Effector memory CD8-positive, alpha-beta T cell (primary cell): ENCODE measurements at places on chromosomes 7 and 10.

- H3K36me3 ChIP-seq: peaks cover 33% of the 10 kb centered on the region
- no peaks in the 10 kb centered on the region for H3K27me3 ChIP-seq
- DNase-seq: no peak
- peak within 1 kb of the TSS; percentile 98 for H3K27ac ChIP-seq
- H3K4me3 ChIP-seq: peak within 1 kb of the TSS; percentile 92
- H3K4me1 ChIP-seq: peaks cover 23% of the 10 kb centered on the region
Observed at GRCh38 chr7:93148144-93148543, at the start of gene SAMD9L. SAMD9L (minus strand) TSS chr7:93148385; CDS start chr7:93135971, 12,414 bp downstream.

GRCh38 chr7:284762-285722 is 4.9 kb upstream of the FOXL3 start:
- no peak overlapping the region for H3K27ac ChIP-seq
- peaks cover 62% of the 10 kb centered on the region for H3K27me3 ChIP-seq
- DNase-seq: no peak

- no peak for DNase-seq
- H3K27ac ChIP-seq: no peak overlapping the region
- H3K36me3 ChIP-seq: peaks cover 3% of the 10 kb centered on the region
- peaks cover 16% of the 10 kb centered on the region for H3K4me1 ChIP-seq
- no peak overlapping the region for H3K4me3 ChIP-seq
Observed at GRCh38 chr10:50373821-50374501, 122.6 kb upstream of the ASAH2 start.

- H3K36me3 ChIP-seq: no peaks in the 10 kb centered on the region
- no peak overlapping the region for H3K4me3 ChIP-seq
- no peak for DNase-seq
- H3K27ac ChIP-seq: no peak overlapping the region
Observed at GRCh38 chr7:143487061-143487460, 9.4 kb downstream of the TAS2R41 start.

GRCh38 chr10:93434991-93435491 is 47.1 kb downstream of the MYOF start:
- no peaks in the 10 kb centered on the region for H3K36me3 ChIP-seq
- H3K4me1 ChIP-seq: no peaks in the 10 kb centered on the region
- H3K27me3 ChIP-seq: peaks cover under 1% of the 10 kb centered on the region

GRCh38 chr7:106863274-106863997 is 1.6 kb upstream of the PIK3CG start:
- peak overlapping the region; percentile 86 for H3K27ac ChIP-seq
- peak overlapping the region; percentile 87 for H3K4me3 ChIP-seq
- H3K4me1 ChIP-seq: peaks cover 53% of the 10 kb centered on the region
- no peak for DNase-seq
- peaks cover 24% of the 10 kb centered on the region for H3K36me3 ChIP-seq

GRCh38 chr10:119786117-119786769 is 60.4 kb downstream of the INPP5F start:
- H3K4me1 ChIP-seq: peaks cover 16% of the 10 kb centered on the region
- H3K27me3 ChIP-seq: no peaks in the 10 kb centered on the region
- no peak overlapping the region for H3K4me3 ChIP-seq
- H3K36me3 ChIP-seq: no peaks in the 10 kb centered on the region
- no peak overlapping the region for H3K27ac ChIP-seq
- no peak for DNase-seq

GRCh38 chr7:155722118-155722517 is 77.7 kb downstream of the RBM33 start:
- H3K36me3 ChIP-seq: peaks cover 33% of the 10 kb centered on the region
- H3K4me3 ChIP-seq: no peak overlapping the region
- H3K27ac ChIP-seq: peak overlapping the region; percentile 53

- no peak for DNase-seq
- no peak overlapping the region for H3K4me3 ChIP-seq
- no peaks in the 10 kb centered on the region for H3K36me3 ChIP-seq
- H3K4me1 ChIP-seq: peaks cover 12% of the 10 kb centered on the region
Observed at GRCh38 chr10:15214237-15214636, 45.7 kb upstream of the NMT2 start.

DNA sequence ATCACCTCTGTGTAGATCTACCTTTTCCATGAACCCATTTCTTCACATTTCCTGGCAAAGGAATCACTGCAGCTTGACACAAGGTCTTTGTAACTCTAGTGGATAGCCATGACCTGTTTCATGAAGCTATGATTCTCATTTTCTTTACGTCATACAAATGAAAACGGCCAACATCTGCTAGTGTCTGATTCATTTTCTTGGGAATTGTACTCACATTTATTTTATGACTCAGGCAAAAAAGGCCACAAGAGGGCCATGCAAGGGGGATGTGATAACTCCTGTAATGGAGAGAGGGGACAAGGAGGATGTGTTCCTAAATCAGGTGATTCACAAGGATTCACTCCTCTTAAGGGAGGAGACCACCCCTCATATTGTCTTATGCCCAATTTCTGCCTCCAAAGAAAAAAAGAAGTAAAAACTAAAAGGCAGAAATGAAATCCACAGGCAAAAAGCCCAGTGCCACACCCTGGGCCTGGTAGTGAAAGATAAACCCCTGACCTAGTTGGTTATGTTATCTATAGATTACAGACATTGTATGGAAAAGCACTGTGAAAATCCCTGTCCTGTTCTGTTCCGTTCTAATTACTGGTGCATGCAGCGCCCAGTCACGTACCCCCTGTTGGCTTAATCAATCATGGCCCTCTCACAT is 249.9 kb downstream of the IPMK start:
- DNase-seq: no peak
- H3K4me3 ChIP-seq: no peak overlapping the region
- H3K27me3 ChIP-seq: no peaks in the 10 kb centered on the region
- H3K27ac ChIP-seq: no peak overlapping the region
- H3K36me3 ChIP-seq: no peaks in the 10 kb centered on the region

DNA sequence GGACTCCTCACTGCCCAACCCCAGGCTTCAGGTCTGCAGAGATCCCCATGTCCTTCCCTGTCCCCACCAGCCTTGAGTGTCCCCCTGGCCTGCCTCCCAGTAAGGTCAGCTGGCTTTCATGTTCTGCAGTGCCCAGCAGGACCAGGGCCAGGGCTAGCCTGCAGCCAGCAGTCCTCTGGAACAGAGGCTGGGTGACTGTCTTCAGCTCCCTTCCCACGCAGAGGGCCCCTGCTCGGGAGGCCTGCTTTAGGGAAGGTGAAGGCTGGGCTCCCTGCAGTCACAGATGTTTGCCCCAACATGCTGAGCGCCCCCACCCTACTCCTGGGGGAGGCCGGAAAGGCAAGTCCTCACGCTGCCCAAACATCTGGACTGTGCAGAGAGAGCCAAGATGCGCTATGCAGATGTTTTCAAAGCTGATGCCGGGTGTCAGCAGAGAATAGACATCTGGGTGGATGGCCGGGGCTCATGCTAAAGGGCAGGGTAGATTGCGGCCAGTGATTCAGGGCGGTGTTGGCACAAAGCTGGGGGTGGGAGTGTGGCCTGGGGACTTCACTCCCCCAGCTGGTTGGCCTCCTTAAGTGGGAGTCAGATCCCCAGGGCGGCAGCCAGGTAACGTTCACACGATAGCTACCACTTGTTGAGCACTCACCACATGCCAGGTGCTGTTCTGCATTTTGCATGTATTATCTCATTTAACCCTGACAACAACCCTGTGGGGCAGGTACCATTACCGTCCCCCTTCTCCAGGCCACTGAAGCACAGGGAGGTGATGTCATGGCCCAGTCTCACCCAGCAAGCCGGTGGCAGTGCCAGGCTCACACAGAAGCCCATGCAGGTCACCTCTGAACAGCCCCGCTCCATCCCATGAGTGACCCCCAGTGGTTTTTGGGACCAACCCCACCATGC is 71.2 kb upstream of the COL13A1 start:
- H3K36me3 ChIP-seq: no peaks in the 10 kb centered on the region
- peaks cover 14% of the 10 kb centered on the region for H3K4me1 ChIP-seq
- no peak overlapping the region for H3K4me3 ChIP-seq
- H3K27me3 ChIP-seq: peaks cover 50% of the 10 kb centered on the region

GRCh38 chr7:22864301-22864700 is 41.7 kb upstream of the TOMM7 start:
- no peaks in the 10 kb centered on the region for H3K27me3 ChIP-seq
- peaks cover 7% of the 10 kb centered on the region for H3K36me3 ChIP-seq
- no peak overlapping the region for H3K27ac ChIP-seq
- H3K4me1 ChIP-seq: peaks cover 4% of the 10 kb centered on the region
- no peak overlapping the region for H3K4me3 ChIP-seq

GRCh38 chr7:25662841-25663800 is 434.8 kb upstream of the NPVF start:
- H3K4me3 ChIP-seq: no peak overlapping the region
- no peak overlapping the region for H3K27ac ChIP-seq
- DNase-seq: no peak
- H3K27me3 ChIP-seq: peaks cover 33% of the 10 kb centered on the region

- no peaks in the 10 kb centered on the region for H3K4me1 ChIP-seq
- H3K27ac ChIP-seq: no peak overlapping the region
- no peaks in the 10 kb centered on the region for H3K36me3 ChIP-seq
Observed at GRCh38 chr7:17678896-17679295, 261.4 kb downstream of the SNX13 start.

DNA sequence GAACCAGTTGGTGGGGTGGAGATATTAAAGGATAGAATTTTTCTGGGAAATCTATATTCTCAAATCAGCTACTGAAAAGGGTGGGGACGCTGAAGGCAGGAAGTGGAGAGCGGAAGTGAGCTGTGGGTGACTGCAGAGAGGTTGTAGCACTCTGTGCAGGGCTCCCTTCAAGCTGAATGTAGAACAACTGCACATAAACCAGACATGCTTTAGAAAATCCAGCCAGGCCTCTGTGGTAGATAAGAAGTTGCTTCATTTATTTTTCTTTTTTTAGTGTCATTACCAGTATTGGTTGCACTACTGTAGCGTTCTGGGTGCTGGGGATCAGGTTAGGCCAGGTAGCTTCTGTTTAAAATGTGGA is 127.8 kb downstream of the CELF2 start:
- H3K36me3 ChIP-seq: peaks cover 27% of the 10 kb centered on the region
- H3K27ac ChIP-seq: peak overlapping the region; percentile 99
- H3K4me1 ChIP-seq: peaks cover 91% of the 10 kb centered on the region
- peak; percentile 58 for DNase-seq
- peak overlapping the region; percentile 81 for H3K4me3 ChIP-seq

DNA sequence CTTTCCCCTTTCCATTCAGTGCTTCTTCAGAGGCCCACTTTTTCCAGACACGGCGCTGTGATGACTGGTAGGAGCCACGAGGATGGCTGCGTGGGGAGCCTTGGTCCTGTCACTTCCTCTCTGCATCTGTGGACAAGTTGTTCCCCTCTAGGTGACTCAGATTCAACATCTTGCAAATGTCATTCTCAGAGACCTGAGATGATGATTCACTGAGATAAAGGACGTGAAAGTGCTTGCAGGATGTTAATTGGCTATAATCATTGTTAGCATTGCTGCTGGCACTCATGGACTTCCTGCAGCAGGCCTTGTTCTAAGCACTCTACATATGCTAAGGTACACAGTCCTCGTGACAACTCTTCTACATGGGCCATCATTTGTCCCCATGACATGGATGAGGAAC is 489.8 kb upstream of the ZMIZ1 start:
- no peak overlapping the region for H3K4me3 ChIP-seq
- no peak for DNase-seq
- H3K27ac ChIP-seq: no peak overlapping the region
- H3K27me3 ChIP-seq: peaks cover 11% of the 10 kb centered on the region
- H3K36me3 ChIP-seq: no peaks in the 10 kb centered on the region
- H3K4me1 ChIP-seq: no peaks in the 10 kb centered on the region

DNA sequence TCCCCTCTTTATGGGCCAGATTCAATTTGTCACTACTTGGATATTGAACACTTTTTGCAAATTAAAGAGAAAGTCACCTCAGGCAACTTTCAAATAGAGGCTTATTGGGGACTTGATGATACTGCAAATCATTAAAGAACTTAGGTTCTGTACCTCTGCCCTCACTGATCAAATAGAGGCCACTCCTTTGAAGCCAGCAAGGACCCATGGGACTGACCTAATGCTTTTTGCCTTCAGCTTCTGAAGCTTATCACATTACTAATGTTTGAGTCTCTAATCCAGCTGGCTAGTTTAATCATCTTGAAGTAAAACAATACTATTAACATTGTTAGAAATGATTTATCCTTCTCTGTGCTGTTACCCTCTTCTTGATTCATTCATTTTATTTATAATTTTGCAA is 93.0 kb upstream of the ZNF800 start:
- peaks cover 5% of the 10 kb centered on the region for H3K4me1 ChIP-seq
- no peak overlapping the region for H3K27ac ChIP-seq
- DNase-seq: no peak
- H3K4me3 ChIP-seq: peak overlapping the region; percentile 59
